ENCODE measurements at places on chromosomes 2 and 18. TPM values are rescaled to one million over a fixed set of nuclear protein-coding genes. Genes with fewer than 3 reads are reported as not detected.

The LYG2 gene
- total RNA-seq = not detected

The TXNDC2 gene
- total RNA-seq = not detected

GRCh38 chr18:78873926-78874500, 105.6 kb upstream of the SALL3 start:
- H3K27ac ChIP-seq = no peak overlapping the region
- no peaks in the 10 kb centered on the region for H3K36me3 ChIP-seq
- no peak for DNase-seq
- H3K4me1 ChIP-seq = no peaks in the 10 kb centered on the region
- peaks cover 6% of the 10 kb centered on the region for H3K27me3 ChIP-seq

GRCh38 chr18:29540548-29540947, 1363.6 kb upstream of the CDH2 start:
- no peak for DNase-seq
- no peaks in the 10 kb centered on the region for H3K27me3 ChIP-seq
- H3K4me1 ChIP-seq = no peaks in the 10 kb centered on the region
- H3K4me3 ChIP-seq = no peak overlapping the region
- H3K27ac ChIP-seq = no peak overlapping the region

GRCh38 chr2:23545811-23546210, 160.8 kb downstream of the KLHL29 start:
- H3K27ac ChIP-seq = no peak overlapping the region
- no peaks in the 10 kb centered on the region for H3K36me3 ChIP-seq
- H3K4me1 ChIP-seq = peaks cover 12% of the 10 kb centered on the region
- H3K27me3 ChIP-seq = peaks cover 2% of the 10 kb centered on the region
- H3K4me3 ChIP-seq = no peak overlapping the region

- H3K4me1 ChIP-seq = no peaks in the 10 kb centered on the region
- no peaks in the 10 kb centered on the region for H3K27me3 ChIP-seq
- no peaks in the 10 kb centered on the region for H3K36me3 ChIP-seq
- H3K27ac ChIP-seq = no peak overlapping the region
- no peak overlapping the region for H3K4me3 ChIP-seq
Observed at GRCh38 chr2:57373530-57373929, 673.1 kb upstream of the VRK2 start.

DNA sequence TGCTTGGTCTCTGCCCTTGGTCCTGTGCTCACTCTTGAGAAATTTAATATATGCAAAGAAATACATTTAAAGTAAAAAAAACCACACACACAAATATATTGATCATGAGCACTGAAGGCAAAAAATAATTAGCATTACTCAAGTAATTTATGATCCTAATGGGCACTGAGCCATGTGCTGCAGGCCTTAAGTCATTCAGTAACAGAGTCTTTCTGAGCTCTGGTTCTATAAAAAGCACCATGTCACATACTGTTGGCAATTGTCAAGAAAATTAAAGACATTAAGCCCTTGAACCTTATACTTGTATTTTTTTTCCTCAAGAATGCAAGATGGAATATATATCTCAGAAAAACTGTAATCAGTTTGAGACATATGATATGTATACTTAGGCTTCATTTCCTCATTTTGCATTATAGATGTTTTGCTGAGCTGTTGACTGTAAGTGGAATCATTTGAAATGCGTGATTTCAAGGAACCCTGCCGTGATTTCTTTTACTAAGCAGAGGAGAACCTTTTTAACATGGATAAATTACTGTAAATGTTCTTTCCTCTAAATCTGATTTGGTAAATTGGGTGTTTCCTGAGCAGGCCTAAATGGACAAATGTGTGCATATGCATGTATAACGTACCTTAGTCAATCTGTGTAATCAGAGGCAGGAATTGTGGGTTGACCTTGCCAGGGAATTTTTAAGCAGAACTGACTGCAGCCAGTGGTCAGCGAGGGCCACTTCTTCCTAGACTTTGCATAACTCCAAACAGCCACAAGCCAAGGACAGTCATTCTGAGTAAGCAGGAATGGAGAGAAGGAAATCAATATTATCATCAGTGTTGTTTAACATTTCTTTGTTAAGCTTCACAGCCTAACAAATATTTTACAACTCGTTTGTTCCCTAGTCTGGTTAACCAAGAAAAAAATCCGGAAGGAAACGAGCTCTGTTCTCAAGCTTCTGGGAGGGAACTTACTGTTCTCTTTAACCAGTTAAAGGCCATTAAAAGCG, 191.5 kb upstream of the ATP5MC3 start:
- no peaks in the 10 kb centered on the region for H3K36me3 ChIP-seq
- DNase-seq = no peak
- peaks cover 2% of the 10 kb centered on the region for H3K4me1 ChIP-seq

GRCh38 chr2:66579186-66580126, 144.5 kb downstream of the MEIS1 start:
- H3K4me3 ChIP-seq = no peak overlapping the region
- H3K27ac ChIP-seq = no peak overlapping the region
- peaks cover 5% of the 10 kb centered on the region for H3K4me1 ChIP-seq
- peaks cover 60% of the 10 kb centered on the region for H3K27me3 ChIP-seq

- no peak overlapping the region for H3K4me3 ChIP-seq
- H3K4me1 ChIP-seq = no peaks in the 10 kb centered on the region
- peaks cover 36% of the 10 kb centered on the region for H3K27me3 ChIP-seq
- DNase-seq = no peak
Observed at GRCh38 chr18:23722646-23723045, 33.4 kb downstream of the LAMA3 start.

GRCh38 chr2:58135861-58136260, 89.3 kb downstream of the VRK2 start:
- DNase-seq = no peak
- no peak overlapping the region for H3K27ac ChIP-seq
- no peaks in the 10 kb centered on the region for H3K27me3 ChIP-seq
- H3K4me3 ChIP-seq = no peak overlapping the region
